CD4-positive, alpha-beta T cell treated with Interleukin-6 at 100 ng/mL for 8 hours (primary cell): ENCODE measurements at places on chromosomes 2 and 18.

DNA sequence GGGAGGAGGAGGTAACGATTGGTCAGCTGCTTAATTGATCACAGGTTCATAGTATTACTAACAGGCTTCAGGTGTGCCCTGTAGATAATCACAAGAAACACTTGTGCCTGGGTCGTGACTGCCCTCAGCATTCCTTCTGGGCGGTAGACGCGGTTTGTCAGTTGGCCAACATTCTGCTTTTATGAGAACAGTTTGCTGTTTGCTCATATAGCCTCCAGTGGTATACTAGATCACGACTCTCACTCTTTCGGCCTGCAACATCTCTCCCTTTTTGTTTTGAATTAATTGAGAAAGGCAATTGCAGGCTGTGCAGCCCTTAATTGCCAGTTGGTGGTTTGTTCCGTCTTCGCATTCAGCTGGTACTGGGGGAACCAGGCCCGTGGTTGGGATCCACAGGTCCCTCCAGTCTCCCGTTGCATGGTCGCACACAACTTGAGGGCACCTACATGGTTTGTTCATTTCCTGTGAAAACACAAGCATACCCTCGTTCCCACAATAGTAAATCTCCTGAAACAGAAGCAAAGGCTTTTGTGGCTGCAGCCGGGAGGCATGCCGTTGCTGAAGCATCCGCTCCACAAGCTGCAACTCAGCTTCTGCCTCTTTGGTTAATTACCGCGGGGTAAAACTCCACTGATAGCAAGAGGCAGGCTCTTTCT, 30.3 kb upstream of the GPR17 start:
- no peak for DNase-seq

DNA sequence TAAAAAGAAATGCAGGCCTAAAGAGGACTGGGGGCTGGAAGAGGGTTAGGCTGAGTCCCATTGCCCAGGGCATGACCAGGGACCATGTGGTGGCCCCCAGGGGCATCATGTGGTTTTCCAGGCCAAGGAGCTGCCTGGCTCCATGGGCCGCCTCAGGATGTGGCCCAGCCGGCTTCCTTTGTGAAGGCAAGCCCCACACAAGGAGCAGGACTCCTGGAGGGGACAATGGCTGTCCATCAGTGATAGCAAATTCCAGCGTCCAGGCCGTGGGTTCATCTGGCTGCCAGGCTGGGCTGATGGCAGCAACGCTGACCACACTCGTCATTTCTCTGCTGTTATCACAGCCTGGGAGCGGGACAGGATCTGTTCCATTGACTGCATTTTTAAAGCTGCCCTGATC, 82.5 kb downstream of the GBX2 start:
- no peak for DNase-seq

DNA sequence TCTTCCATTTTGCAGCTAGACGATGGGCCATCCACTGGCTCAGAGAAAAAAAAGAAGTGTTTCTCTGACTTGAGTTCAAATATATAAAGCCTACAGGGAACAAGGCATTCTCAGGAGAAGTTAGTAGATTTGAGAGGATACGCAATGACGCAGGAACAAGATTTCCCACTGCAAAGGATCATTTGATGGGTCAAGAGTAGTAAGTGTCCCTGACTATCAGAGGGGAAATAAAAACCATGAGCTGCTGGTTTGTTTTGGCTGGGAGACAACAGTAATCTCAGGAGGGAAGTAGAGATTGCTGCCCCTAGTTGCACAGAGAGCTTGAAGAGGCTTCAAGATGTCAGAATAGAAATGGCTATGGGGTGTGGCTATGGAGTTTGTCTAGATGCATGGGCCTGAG, 22.3 kb upstream of the MYO1B start:
- DNase-seq = no peak

GRCh38 chr18:37783771-37784170, 218.2 kb upstream of the CELF4 start:
- DNase-seq = no peak

DNA sequence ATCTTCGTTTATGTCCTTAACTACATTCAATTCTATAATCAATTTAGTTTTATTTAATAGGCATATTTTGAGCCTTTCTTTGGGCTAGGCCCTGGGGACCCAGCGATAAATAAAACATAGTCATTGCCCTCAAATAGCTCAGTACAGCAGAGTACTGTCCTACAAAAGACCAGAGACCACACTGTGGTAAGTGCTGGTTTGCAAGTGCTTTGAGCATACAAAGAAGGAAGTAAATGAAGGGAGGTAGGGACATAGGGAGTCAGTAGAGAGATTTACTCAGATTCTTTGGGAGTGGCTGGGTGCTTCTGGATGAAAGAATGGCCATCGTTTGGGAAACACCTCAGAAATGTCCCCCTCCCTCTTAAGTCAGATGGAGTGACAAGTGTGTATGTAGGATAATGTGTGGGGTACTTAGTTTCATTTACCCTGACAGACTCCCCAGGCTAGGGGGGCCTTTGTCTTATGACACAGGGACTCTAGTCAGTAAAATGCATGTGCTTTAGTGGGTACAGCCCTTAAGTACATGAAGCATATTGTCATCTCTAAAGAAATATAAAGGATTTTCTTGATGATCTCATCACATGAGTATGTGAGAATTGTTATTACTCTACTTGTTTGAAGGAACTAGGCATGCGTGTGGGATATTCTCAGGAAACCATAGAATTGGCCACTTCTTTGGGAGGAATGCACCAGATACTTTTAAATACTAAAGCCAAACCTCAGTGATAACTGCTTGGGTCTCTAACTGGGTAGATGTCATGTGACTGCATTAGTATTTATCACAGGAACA, 35.1 kb downstream of the MAPRE2 start:
- DNase-seq = no peak

DNA sequence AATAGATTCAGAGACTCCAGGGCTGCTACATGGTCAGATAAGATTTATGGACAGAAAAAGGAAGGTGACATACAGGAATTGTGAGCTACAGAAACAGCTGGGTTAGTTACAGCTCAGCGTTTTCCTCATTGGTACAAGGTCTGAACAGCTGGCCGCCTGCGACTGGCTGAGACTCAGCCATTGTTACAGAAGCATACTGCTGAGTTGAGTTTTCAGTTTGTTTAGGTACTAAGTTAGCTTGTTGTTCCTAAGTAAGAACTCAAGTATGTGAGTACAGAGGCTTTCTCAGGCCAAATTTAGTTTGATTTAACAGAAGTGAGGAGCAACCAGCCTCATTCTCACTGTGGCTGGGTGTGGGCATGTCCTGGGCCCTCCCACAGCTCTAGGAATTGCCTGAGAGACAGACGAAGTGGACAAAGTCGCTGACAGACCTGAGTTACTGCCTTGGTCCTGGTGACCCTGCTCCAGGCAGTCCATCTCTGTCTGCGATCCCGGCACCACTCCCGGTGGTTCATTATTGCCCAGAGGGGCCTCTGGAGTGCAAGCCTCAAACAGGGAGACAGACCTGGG, 27.8 kb upstream of the RHOB start:
- DNase-seq = no peak

DNA sequence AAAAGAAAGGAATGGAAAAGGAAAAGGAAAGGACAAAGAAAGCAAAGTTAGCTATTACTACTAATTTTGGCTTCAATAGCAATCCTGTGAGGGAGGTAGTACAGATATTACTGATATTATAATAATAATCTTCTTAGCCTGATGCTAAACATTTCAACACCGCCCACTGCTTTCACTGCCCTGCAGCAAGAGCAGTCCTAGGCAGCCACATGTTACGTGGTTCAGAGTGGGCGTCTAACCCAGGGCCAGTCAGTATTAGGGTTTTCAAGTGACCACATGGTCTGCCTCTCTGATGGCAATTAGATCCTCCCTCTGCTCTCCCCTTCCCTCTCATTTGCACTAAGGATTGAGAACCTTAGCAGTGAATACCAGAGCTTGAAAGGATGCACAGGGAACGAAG, 83.7 kb upstream of the ZNF397 start:
- no peak for DNase-seq

DNA sequence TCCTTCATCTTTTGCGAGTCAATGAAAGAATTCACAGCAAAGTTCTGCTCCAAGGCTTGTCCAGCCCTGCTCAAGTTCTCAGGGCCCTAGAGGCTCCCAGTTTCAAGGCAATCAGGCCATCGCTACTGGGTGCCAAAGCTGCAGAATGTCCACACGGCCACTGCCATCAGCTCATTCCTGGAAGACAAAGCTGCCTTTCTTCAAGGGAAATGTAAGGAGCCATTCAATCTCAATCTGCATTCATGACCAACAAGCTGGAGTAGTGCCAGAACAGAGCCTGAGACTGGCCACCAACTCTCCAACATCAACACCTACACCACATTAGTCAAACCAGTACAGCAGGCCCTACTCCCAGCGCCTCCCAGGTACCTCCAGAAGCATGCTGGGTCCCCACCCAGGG, 202.2 kb downstream of the TCF4 start:
- DNase-seq = no peak

GRCh38 chr2:133303150-133303549, 265.1 kb downstream of the NCKAP5 start:
- DNase-seq = no peak

DNA sequence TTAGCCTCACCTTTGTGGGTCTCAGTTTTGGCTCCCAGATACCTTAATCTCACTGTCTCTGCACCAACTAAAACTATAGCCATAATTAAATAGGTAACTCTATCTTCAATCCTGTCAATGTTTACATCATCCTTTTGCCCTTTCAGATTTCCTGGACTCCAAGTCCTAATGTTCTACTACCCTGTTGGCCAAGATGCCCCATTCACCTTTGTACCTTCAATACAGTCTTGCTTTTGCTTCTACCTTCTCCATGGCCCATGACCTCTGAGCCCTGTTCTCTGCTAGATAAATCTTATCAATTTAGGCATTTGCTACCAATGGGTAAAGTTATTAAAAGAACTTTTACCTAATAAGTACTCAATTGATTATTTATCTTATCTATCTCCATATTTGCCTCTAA, 635.5 kb downstream of the ARHGAP15 start:
- DNase-seq = no peak

DNA sequence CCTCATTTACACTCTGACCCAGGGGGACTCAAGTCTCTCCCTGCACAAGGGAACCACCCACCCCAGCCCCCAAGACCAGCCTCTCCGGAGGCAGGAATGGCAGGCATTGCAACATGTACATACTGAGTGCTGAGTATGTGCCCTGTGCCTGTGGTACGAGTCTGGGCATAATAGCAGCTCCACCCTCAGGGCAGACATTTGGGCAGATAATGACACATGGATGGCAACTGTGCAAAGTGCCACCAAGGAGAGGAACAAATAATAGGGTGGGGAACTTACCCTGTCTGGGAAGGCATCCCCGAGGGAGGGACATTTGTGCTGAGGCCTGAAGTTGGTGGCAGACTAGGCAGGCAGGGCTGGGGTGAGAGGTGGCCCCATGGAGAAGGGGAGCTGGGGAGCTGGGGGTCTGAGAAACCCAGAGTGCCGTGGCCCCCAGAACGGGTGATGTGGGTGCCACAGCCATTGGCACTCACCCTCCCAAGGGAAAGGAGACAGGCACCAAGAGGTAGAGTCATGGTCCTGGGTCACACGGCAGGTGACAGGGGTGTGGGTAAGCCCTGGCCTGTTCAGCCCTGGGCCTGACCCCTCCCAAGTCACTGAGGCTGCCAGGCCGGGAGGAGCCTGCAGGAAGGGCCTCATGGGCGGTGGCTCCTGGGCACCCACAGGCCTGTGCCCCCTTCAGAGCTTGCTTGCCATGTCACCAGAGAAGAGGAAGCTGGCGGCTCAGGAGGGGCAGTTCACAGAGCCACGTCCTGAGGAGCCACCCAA, 15.7 kb upstream of the GPR17 start:
- no peak for DNase-seq

DNA sequence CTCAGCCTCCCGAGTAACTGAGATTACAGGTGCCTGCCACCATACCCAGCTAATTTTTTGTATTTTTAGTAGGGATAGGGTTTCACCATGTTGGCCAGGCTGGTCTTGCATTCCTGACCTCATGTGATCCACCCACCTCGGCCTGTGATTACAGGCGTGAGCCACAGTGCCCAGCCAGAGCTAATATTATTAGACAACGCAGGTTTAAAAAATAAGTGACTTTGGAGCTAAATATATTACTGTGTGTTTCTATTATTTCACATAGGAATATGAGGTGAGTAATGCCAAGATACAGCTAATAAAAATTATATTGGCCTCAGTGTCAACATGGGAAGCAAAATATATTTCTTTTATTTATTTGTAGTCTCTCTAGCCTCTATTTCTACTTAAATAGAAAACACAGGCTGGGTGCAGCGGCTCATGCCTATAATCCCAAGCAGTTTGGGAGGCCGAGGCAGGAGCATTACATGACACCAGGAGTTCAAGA, 120.2 kb downstream of the C2orf74 start:
- DNase-seq = no peak

DNA sequence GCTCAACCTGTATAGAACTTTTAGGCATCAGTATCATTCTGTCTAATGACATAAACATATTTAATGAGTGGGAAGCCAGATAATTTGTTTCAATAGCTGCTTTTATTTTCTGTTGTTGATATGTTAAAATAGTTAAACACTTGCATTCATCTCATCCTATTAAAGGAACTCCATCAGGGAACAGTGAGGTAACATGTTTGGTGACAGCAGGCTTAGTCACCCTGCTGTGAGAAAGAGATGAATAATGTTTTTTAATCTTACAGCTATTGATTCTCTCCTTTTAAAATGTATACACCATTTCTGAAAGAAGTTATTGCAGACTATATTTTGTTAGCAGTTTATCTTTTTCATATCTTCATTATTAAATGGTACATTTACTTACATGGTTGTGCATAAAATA, 123.3 kb upstream of the CWC22 start:
- DNase-seq = no peak

DNA sequence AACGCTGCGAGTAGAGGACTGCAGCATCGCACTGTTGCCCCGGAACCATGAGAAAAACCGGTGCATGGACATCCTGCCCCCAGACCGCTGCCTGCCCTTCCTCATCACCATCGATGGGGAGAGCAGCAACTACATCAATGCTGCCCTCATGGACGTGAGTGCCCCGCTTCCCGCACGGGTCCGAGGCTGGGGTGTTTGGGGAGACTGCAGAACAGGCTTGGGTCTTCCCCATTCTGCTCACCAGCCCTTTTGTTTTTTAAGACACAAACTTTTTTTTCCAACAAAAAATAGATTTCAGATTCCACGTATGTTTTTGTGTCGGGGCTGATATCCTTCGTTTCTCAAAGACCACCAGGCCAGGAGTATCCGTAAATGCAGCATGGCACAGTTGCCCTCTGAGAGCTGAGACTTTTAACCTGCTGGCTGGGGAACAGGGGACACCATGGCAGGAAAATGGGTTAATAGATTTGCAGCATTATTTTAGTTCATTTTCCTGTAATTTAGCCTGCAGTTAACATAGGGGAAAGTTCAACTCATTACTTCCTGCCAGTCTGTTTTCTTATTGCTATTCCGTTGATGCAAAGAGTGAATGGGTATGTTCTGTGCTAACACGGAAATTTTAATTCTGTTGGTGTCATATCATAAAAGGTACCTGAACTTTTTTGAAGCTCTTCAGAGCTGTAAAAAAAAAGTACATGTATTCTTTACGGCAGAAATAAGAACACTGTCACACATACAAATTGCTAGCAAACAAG, 229.9 kb upstream of the RAB12 start:
- no peak for DNase-seq

- DNase-seq = no peak
Measured at GRCh38 chr18:644395-645004, 13.0 kb upstream of the TYMS start.
